Regular cardiac myocyte (primary cell): ENCODE measurements at places on chromosomes 11 and 22. TPM values are rescaled to one million over a fixed set of nuclear protein-coding genes. Genes with fewer than 3 reads are reported as not detected.

OR51E1 gene
- total RNA-seq = not detected in 2 replicates

YPEL4 gene
- total RNA-seq = 2.8 TPM in 1 of 2 replicates, not detected in the other

FXYD6 gene
- under 0.01 and 0.28 TPM in 2 replicates for total RNA-seq

SLC37A2 gene
- 0.56 and 1.3 TPM in 2 replicates for total RNA-seq

OR5A2 gene
- not detected in 2 replicates for total RNA-seq

APLNR gene
- under 0.01 and 0.56 TPM in 2 replicates for total RNA-seq

CCDC81 gene
- total RNA-seq = 2.5 and 12.1 TPM in 2 replicates

OR51B4 gene
- not detected in 2 replicates for total RNA-seq

FDXACB1 gene
- total RNA-seq = 2.0 and 5.2 TPM in 2 replicates

FBLN1 gene
- 6.7 and 18.3 TPM in 2 replicates for total RNA-seq

CDC42BPG gene
- total RNA-seq = 0.19 and 1.1 TPM in 2 replicates

SCGB1D2 gene
- total RNA-seq = not detected in 2 replicates

P2RY6 gene
- total RNA-seq = 0.56 and 0.58 TPM in 2 replicates

ART1 gene
- total RNA-seq = not detected in 2 replicates

CHRM1 gene
- total RNA-seq = not detected in 2 replicates

MS4A15 gene
- not detected in 2 replicates for total RNA-seq

KRTAP5-1 gene
- total RNA-seq = not detected in 2 replicates

OR52H1 gene
- total RNA-seq = 0.19 and 0.56 TPM in 2 replicates

MCHR1 gene
- 0.38 and 2.3 TPM in 2 replicates for total RNA-seq

ADAMTS15 gene
- total RNA-seq = 13.5 and 29.1 TPM in 2 replicates

NOX4 gene
- total RNA-seq = 3.6 and 3.9 TPM in 2 replicates

OR6A2 gene
- 0.19 and 0.28 TPM in 2 replicates for total RNA-seq

KCTD14 gene
- total RNA-seq = 0.56 and 1.9 TPM in 2 replicates

KCNJ11 gene
- under 0.01 TPM in 1 of 2 replicates, not detected in the other for total RNA-seq

SCO2 gene
- total RNA-seq = 0.56 and 5.4 TPM in 2 replicates

GGT5 gene
- 7.1 and 9.9 TPM in 2 replicates for total RNA-seq

TRIM6 gene
- total RNA-seq = 2.8 and 5.2 TPM in 2 replicates

OR8B2 gene
- total RNA-seq = not detected in 2 replicates

SHISA8 gene
- not detected in 2 replicates for total RNA-seq

CSNK2A3 gene
- 1.4 and 1.9 TPM in 2 replicates for total RNA-seq

OR10A2 gene
- not detected in 2 replicates for total RNA-seq

FOLR1 gene
- 0.28 TPM in 1 of 2 replicates, not detected in the other for total RNA-seq

PACSIN3 gene
- 23.6 and 37.8 TPM in 2 replicates for total RNA-seq

GLYATL2 gene
- 0.19 and 1.7 TPM in 2 replicates for total RNA-seq

MIAT gene
- total RNA-seq = 0.38 and 1.1 TPM in 2 replicates

KCNK4 gene
- not detected in 2 replicates for total RNA-seq

GDPD4 gene
- not detected in 2 replicates for total RNA-seq

OR51B5 gene
- 0.28 TPM in 1 of 2 replicates, not detected in the other for total RNA-seq

CNIH2 gene
- total RNA-seq = 0.19 and 0.85 TPM in 2 replicates

SCGB1C1 gene
- total RNA-seq = not detected in 2 replicates

PHF5A gene
- total RNA-seq = 47.6 and 93.9 TPM in 2 replicates
